ENCODE measurements at places on chromosomes 1 and 21.

- DNase-seq: no peak
Measured at GRCh38 chr1:81832573-81832972, 31.8 kb downstream of the ADGRL2 start.

DNA sequence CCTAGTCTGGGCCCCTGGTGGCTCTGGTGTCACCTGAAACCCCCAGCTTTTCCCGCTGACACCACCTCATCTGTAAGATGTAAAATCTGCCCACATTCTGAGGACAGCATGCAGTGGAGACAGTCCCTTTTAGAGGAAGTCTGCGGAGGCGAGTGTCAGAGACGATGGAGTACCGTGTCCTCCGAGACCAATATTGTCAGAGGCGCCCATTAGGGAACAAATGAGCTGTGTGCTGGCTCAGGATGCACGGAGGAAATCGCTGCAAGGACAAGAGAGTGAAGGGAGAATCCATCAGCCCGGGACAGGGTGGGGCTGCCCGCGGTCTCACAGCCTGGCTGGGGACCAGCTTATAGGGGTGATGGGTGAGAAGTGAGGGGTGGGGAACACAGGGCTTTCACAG, 214.8 kb downstream of the MATN1 start:
- no peak for DNase-seq

DNA sequence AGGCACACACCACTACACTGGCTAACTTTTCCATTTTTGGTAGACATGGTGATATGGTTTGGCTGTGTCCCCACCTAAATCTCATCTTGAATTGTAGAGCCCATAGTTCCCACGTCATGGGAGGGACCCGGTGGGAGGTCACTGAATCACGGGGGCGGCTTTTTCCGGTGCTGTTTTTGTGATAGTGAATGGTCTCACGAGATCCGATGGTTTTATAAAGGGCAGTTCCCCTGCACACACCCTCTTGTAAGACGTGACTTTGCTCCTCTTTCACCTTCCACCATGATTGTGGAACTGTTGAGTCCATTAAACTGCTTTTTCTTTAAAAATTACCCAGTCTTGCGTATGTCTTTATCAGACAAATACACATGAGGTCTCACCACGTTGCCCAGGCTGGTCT, 1.3 kb upstream of the FTCD start:
- DNase-seq: no peak

GRCh38 chr1:212467843-212468482, 35.2 kb downstream of the NENF start:
- no peak for DNase-seq

DNA sequence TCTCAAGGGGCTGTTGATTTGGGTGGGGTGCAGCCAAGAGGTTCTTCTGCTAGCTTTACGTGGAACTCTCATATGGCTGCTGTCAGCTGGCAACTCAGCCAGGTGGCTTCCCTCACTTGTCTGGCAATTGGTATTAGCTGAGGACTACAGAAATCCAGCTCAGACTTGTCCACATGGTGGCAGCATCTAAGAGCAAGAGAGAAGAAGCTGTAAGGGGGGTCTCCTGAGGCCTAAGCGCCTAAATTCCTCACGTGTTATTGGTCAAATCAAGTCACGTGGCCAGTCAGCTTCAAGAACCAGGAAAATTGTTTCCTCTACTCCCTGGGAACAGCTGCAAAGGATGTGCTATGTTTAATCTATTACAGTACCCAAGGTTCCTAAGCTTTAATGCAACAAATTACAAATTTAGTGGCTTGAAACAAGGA, 4.2 kb upstream of the DYRK3 start:
- DNase-seq: peak; percentile 9

DNA sequence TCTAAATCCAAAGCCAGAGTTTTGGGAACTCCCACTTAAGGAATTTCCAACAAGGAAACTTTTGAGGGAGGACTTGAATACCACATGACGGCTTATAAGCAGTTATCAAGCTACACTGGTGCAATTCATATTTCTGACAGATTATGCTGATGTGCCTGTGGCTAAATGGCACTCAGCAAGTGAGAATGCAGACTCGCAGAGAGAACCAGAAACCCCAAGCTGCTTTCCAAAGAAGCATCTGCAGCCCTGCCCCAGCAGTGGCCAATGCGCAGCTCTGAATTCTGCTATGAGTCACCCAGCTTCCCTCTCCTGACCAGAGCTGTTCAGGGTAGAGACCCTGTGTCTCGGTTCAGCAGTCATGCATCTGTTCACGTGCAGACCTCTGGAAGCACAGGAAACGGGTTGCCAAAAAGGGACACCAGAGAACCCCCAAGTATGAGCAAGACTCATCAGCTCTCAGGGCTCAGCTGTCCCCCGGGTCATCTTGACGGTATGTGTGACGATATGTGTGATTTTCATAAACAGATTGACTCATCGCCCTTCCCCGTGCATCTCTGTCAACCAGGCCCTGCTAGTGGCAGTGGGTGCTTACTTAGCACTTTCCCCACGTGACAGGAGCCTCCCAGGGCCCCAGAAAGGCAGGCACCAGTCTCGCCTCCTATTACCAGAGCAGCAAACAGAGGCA, 76.3 kb downstream of the ITPKB start:
- DNase-seq: peak; percentile 89

- peak; percentile 25 for DNase-seq
Measured at GRCh38 chr1:116508085-116508983, 62.5 kb downstream of the CD58 start.

GRCh38 chr1:45913183-45913683, 109.8 kb downstream of the MAST2 start:
- DNase-seq: no peak

DNA sequence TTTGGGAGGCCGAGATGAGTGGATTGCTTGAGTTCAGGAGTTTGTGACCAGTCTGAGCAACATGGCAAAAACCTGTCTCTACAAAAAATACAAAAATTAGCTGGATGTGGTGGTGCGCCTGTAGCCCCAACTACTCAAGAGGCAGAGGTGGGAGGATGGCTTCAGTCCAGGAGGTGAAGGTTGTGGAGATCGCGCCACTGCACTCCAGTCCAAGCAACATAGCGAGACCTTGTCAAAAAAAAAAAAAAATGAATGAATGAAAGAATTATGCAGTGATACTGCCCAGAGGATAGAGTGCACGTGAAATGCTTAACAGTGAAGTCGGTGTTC, 429 bp upstream of the DPH2 start:
- no peak for DNase-seq

- no peak for DNase-seq
Measured at GRCh38 chr1:174702011-174702410, 254.2 kb downstream of the GPR52 start.

GRCh38 chr1:67133177-67133576, 1.6 kb downstream of the C1orf141 start:
- no peak for DNase-seq

- no peak for DNase-seq
Measured at GRCh38 chr1:155706139-155706538, 17.2 kb downstream of the DAP3 start.

DNA sequence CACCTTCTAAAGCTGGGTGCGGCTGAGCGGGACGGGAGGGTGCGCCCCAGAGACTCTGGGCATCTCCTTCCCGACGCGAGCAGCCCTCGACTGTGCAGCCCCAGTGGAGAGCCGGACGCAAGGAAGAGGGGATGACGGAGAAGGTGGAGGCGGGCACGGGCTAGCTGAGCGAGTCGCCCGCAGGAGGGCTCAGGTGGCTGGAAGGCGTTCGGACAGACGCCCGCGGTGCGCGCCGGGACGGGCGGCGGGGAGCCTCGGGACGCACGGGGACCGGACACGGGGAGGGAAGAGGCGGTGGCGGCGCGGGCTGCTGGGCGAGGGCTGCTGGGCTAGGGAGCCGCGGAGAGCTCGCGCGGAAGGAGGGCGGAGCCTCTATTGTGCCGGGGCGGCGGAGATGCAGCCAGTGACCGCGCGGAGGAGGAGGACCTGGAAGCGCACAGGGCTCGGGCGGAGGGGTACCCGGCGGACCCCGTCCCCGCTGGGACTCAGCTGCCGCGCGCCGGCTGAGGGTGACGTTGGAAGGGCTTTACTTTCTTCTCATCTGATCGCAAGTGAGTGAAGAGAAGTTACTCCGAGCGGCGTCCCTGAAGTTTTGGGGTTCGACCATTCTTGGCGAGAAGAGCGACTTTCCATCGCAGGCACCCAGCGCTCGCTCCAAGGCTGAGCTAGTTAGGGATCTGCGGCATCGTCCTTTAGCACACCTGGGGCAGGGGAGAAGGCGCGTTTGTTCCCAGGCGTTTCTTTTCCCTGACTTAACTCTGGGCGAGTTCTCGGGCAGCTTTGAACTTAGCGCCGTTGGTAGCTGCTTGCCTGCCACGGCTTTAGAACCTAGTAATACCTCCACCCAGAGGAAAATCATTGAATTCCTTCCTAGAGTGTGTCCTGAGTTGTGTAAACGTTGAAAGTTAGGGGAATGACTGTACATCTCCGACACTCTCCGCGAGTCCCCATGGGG, at the start of gene OLFML2B:
Gene OLFML2B (minus strand): TSS at position 323 of the 955 bp plus-strand sequence. CDS start 439 bp downstream, outside the sequence.
- DNase-seq: peak; percentile 65

- DNase-seq: no peak
Measured at GRCh38 chr1:22212400-22213233, 69.7 kb upstream of the WNT4 start.

GRCh38 chr1:36609241-36610027, 126.7 kb upstream of the CSF3R start:
- DNase-seq: no peak

GRCh38 chr1:66433611-66434010, 100.3 kb upstream of the SGIP1 start:
- DNase-seq: no peak

GRCh38 chr1:80050523-80050922, 1044.0 kb upstream of the ADGRL4 start:
- no peak for DNase-seq

DNA sequence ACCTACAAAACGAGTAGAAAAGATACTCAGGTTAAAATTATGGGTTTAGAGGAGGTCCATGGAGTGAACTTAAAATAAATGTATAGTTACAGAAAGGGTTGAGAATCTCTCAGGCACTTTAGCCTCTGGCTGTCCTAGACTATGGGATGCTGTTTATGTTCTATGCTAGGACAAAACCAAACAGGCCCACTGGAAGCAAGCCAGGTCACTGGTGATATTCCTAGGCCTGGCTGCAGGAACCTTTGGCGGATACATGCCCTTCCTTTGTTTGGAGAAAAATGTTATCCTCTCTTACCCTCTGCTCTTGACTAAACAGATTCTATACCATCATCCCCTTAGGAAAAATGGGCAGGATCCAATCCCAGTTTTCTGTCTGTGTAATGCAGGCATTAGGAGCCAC, 90.7 kb upstream of the DUSP10 start:
- DNase-seq: no peak

DNA sequence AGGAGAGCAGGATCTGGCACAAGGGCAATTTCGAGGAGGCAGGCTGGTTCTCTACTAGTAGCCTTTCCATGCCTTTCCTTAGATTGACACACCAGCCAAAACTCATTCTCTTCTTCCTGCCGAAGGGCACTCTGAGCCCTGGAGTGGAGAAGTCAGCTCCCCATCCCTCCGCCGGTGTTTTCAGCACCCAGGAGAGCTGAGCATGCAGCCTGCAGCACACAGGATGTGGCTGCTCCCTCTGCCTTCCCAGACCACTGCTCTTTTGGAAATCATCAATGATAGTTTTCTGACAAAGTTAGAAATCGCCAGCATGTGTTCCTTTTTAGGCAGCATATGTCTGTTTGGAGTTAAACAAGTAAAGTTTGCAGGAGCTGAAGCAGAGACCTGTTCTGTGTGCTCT, 11.7 kb downstream of the RNU5D-1 start:
- DNase-seq: peak; percentile 43

- DNase-seq: peak; percentile 68
Measured at GRCh38 chr1:6454856-6455751, 10.9 kb downstream of the TNFRSF25 start.

DNA sequence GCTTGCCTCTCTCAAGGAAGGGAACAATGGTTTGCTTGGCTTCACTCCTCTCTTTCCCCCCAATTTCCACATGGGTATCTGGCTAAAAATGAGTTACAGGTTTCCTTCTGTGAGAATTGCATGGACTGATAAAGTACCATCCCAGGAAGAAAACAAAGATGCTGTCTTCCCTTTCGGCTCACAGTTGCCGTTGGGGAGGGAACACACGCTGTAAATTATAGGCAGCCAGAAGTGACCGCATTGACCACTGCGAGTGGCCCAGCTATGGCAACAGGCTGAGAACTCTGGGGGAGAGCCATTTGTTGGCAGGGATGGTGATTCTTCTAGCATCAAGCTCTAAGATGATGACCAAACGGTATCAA, 2.9 kb downstream of the RUNX1 start:
- no peak for DNase-seq

GRCh38 chr1:161066694-161067093, 3.0 kb downstream of the ARHGAP30 start:
- DNase-seq: peak; percentile 39

- DNase-seq: peak; percentile 51
Measured at GRCh38 chr1:4652631-4653327, 1.6 kb upstream of the AJAP1 start.

DNA sequence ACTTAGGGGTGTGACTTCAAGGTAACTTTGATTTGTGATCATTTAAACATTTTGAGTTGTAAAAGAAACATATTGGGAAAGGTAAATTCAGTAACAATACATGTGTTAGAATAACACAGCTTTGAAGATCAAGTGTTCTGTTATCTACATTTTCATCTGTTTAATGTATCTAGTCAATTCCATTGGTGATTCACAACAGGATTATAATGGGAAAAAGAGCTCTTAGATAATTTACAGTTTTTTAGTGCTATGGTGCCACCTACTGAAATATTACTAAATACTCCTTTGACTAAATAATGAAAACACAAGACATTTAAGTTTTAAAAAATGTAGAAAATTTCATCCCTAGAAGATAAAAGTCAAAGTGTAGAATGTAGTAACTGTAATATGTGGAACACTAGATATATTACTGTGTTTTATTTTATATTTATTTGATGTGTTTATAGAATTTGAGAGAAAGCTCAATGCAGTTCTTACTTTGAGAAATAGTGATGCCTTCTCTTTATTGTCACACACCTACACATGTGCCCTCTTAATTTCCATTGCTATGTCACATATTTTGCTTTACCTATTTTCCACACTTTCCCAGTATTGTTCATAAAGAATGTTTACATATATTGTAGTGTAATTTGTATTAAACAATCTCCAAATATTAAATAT, 47.4 kb downstream of the PTPRC start:
- DNase-seq: no peak

GRCh38 chr1:145942405-145942804, 15.1 kb upstream of the RBM8A start:
- no peak for DNase-seq

DNA sequence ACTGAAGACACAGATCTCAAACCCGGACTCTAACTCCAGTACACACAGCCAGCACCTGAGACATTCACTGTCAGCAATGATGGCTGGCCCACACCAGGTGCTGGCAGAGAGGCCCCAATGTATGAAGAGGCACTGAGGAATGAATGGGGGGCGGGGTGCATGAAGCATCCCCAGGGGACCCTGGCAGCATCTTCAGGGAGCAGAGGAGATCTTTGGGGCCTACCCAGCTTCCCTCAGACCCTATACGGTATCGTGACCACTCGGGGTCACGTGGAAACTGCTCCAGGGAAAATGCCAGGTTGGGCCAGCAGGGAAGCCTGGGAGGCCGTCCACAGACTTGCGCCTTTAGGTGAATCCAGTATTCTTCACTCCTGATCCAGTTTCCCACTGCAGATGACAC, 84.3 kb downstream of the NPHP4 start:
- no peak for DNase-seq

Measured in CD4-positive, alpha-beta T cell treated with Interleukin-6 for 4 hours (primary cell).